ENCODE measurements at places on chromosomes 11 and 22.
A peak's percentile ranks its signal among the peaks of the same experiment; 100 is the strongest.

DNA sequence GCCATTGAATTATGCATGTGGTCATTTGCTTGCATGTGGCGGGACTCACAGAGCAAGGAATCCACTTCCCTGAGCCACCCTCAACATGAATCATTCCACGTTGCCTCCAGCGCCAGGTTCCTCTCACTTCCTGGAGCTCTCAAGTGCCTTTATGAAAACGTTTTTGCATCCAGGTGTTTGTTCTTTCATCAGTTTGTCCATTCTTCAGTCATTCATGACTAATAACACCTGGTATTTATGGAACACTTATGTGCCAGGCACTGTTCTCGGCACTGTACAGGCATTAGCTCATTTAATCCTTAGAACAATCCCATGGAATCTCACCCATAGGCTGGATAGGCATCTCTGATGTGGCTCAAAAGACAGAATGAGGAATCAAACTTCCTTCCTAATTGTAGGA lies 256.1 kb upstream of the SYN3 start:
- no peak for DNase-seq

- DNase-seq, result no peak
Measured at GRCh38 chr11:69286374-69287371, 7.3 kb upstream of the MYEOV start.

GRCh38 chr11:126059238-126059781 lies 3.4 kb downstream of the CDON start:
- DNase-seq, result no peak

DNA sequence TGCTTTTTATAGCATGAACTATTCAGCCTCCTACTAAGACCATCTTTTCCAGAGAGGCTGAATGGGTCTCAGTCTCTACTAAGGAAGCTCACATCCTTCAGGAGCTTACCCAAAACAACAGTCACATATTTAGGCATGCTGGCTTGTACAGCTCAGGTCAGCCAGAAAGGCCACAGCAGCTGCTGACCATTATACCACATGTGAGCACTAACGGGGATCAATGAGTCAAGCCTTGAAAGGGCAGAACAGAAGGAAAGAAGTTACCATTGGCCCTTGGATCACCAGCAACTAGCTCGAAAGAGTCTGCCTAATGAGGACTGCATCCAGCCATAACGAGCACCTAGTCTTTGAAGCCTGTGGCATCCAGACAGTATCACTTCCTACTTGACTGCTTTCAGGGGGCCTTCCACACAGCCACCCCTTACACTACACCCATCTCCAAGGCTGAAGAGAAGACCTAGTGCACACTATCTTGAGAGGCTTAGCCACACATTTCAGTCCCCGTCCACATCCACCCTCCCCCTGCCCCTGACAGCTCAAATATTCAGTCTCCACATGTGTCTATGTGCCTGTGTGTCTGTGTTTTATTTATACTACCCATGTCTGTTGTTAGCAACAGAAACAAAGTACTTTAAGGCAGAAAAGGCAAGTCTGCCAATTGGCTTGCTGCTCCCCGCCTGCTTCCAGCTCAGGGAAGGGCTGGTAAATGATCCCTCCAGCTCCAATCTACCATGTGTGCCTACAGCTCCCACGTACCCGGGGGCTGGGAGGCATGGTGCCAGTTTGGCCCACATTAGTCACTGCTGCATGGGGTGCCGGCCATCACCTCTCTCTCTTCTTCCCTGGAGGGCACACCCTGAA lies 95.5 kb downstream of the RPL27A start:
- no peak for DNase-seq

DNA sequence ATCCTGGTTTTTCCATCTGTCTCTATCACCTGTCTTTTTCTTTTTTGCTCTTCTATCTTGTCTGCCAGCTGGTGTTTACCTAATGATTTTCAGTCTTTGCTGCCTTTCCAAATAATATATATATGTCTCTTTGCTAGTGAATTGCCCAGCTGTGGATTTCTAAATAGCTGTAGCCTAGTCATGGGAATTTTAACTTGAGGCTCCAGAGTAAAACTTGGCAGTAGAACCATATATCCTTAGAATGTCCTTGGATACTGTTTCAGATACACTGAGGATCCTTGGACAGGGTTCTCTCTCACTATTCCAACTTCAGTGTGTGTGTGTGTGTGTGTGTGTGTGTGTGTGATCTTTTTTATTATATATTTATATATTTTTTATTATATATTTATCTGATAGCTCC lies 2285.3 kb downstream of the LRRC4C start:
- DNase-seq, result no peak

- DNase-seq, result no peak
Measured at GRCh38 chr11:123586568-123586967, 67.9 kb downstream of the SCN3B start.

- DNase-seq, result no peak
Measured at GRCh38 chr22:41480397-41480735, 11.4 kb downstream of the ACO2 start.

GRCh38 chr11:27816197-27816596 lies 115.9 kb upstream of the BDNF start:
- DNase-seq, result no peak

- no peak for DNase-seq
Measured at GRCh38 chr11:111939836-111940604, 2.9 kb downstream of the DIXDC1 start.

GRCh38 chr22:17229991-17230630 lies 10.9 kb upstream of the ADA2 start:
- DNase-seq, result no peak

- no peak for DNase-seq
Measured at GRCh38 chr11:13602844-13603243, 65.6 kb upstream of the FAR1 start.

DNA sequence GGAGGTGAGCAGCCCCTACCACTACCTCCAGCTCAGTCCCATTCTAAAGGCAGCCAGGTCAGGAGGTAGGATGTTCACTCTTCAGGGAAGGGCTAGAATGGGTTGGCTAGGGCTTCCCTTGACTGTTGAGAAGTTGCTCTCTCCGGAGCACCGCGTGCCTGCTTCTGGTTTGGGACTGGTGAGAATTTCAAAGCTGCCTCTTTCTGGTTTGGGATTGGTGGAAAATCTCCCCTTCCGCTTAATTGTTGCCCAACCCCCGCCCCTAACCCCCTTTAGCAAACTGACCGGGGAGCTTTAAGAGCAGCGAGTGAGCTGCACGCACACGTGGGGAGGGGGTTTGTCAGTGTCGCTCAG lies 686 bp downstream of the USP2 start:
- DNase-seq, result no peak

DNA sequence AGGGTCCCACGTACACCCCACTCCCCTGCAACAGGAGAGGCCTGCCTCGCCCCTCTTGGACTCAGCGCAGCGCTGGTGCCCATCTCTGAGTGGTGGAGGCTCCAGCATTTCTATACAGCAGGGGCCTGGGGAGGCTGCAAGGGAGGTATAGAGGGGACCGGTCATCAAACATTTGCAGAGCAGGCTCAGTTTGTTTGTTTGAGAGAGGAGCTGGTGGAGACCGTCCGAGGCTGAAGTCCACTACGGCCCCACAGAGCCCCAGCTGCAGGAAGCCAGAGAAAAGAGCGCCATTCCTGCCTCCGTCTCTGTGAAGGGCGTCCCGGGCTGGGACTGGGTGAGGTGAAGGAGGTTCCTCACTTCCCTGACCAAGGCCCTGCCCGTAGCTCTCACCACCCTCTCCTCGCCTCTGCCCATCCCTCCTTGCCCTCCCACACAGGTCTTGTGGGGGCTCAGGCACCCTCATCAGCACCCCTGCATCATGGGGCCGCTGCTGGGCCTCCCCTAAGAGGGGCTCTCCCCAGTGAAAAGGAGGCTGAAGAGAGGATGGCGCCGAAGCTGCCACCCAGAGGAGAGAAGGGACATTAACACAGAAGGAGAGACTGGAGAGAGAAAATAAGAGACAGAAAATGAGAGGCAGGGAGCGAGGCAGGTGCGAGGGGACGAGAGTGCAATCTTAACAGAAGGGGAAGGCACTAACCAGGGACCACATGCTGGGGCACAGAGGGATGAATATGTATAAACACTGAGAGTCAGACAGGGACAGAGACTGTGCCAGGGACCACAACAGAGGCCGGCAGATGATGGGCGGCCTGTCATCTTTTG lies 24.5 kb downstream of the RPUSD4 start:
- DNase-seq, result no peak

DNA sequence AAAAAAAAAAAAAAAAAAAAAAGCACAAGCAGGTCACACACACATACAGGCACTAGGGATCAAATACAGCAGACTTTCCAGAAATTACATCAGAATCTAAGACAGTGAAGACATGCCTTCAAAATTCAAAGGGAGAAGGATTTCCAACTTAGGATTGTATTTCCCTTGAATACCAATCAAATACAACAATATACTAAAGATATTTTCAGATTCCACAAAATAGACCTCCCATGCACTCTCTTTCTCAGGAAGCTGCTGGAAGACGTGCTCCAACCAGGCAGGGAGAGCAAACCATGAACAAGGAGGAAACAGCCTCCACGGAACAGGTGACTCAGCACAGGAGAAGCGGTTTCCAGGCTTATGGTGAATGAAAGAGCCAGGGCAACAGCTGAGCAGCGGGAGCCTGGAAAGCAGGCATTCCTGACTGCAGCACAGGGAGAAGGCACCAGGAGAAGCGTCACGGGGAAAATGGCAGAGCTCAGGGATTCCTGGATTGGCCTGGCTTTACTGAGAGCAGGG lies 32.0 kb downstream of the TMEM184B start:
- DNase-seq, result no peak

DNA sequence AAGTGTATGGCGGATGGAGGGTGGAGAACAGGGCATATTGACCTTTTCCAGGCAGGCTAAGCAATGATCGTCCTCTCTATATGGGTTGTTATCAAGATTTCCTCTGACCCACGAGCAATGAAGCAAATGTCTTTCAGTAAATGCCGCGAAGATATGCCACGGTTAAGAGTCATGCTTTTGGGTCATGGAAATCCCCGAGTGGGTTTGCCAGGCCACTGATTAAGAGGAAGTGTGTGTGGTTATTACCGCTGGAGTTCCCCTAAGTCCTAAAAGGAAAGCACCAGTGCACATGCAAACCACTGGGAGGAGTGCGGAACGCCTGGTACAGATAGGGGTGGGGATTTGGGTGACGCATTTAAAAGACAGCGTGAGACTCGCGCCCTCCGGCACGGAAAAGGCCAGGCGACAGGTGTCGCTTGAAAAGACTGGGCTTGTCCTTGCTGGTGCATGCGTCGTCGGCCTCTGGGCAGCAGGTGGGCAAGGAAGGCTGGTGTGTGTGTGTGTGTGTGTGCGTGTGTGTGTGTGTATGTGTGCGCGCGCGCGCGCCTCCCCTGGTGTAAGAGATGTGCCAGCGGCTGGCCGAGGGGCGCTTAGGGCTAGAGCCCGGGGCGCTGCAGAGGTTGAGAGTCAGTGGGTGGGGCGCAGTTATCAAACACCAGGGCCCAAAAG lies at the start of gene BIRC3:
TSS of gene BIRC3 (plus strand) at position 386 of the 669 bp plus-strand sequence. CDS start 7,026 bp downstream, outside the sequence.
- peak; percentile 98 for DNase-seq

GRCh38 chr22:34914846-34915245 lies 151.1 kb upstream of the ISX start:
- DNase-seq, result no peak

Measured in CD4-positive, alpha-beta T cell treated with Interleukin-4 for 1 hour (primary cell).